ENCODE measurements at places on chromosomes 3 and 15.

DNA sequence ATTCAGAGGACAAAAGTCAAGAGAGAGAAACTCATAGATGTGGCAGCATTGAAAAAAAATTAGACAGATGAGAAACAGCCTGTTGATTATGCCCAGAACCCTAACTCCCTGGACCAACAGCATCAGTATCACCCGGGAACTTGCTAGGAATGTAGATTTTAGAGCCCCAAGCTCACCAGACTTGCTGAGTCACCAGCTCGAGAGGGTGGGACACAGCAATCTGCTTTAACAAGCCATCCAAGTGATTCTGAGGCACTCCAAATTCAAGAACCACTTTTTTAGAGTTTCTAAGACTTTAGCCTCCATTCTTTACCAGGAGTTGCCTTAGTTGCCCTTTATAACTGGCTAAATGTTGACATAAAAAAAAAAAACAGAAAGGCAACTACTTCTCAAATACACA lies 70.9 kb downstream of the CGGBP1 start:
- no peak for ATAC-seq

DNA sequence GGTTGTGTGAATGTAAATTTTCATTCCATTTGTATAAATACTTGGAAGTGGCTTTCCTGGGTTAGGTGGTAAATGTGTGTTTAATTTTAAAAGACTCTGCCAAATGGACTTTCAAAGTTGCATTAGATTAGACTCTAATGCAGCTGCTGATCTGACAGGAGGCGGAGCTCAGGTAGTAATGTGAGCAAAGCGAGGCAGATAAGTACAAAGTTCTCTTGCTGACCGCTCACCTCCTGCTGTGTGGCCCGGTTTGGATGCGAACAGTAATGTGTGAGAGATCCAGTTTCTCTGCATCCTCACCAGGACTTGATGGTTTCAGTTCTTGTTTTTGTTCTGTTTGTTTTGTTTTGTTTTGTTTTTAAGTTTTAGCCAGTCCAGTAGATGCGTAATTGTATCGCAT lies 34.9 kb upstream of the GABRA5 start:
- ATAC-seq: no peak

GRCh38 chr15:60061758-60062157 lies 57.6 kb downstream of the FOXB1 start:
- ATAC-seq: no peak

DNA sequence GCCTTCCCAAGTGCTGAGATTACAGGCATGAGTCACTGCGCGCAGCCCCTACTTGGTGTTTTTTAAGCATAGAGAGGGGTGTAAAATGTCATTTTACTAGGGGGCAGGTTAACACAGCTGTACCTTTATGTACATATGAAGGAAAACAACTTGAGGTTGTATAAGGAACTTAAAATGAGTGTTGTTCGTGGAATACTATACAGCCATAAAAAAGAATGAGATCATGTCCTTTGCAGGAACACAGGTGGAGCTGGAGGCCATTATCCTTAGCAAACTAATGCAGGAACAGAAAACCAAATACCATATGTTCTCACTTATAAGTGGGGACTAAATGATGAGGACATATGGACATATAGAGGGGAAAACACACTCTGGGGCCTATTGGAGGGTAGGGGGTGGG lies 256.2 kb upstream of the C2CD4B start:
- no peak for ATAC-seq

GRCh38 chr3:23747841-23748240 lies 57.9 kb upstream of the UBE2E1 start:
- ATAC-seq: no peak

DNA sequence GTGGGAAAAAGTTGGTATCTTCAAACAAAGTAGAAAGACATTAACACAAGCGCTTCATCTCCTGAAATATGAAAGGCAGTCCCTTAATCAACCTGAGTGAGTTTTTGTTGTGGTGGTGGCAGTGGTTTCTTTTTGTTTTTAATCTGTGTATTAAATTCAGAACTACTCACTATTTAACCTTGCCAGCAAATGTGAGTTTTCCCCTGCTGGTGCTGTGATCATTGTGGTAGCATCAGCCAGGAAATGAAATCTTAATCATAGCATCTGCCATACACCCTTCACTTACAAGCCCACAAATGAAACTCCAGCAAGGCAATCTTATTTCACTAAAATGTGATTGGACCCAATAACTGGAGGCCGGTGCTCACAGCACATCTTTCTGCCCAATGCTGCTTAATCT lies 229.7 kb downstream of the SHOX2 start:
- ATAC-seq: no peak

DNA sequence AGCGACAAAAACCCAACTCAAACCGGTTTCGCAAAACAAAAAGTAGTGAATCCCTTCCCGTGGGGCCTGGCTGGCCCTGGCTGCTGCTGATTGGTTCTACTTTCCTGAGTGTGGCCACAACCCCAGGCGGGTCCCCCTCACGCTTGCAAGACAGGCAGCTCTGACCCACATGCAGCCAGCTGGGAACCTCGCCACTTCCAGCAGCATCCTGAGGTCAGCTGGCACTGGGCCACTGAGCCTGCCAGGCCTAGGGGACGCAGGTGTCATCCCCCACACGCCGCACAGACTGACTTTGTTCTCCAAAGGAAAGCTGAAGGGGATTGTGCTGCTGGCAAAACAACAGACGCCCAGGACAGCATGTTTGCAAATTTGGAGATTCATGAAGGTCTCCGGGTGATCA lies 111.1 kb downstream of the TPRA1 start:
- ATAC-seq: no peak

DNA sequence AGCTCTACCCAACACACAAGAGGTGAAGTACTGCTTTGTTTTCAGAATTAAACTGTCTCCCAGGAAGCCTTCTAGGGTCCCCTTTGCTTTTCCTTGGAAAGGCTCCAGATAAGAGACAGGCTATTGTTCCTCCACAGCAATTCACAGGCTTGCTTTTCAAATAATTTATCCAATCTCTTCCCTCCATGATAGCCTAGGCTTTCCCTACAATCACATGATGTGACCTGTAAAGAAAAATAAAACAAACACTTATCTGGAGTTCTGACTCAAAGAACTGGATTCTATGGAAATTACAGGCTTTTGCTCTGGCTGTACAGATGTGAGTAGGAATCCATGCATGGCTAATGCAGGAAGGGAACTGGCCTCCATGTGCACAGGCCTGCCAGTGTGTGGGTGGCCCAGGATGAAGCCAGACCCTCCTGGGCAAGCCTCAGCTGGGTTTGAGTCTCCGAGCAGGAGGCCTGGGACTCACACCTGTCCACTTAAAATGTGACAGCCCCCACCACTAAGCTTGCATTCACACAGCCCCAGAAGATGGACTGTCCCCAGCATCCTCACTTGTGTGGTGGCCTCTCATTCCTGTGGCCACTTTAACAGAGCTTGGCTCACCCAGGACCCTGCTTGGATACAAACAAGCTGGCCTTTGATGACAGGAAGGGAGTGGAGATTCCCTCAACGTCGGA lies 75.8 kb upstream of the LEKR1 start:
- ATAC-seq: no peak

DNA sequence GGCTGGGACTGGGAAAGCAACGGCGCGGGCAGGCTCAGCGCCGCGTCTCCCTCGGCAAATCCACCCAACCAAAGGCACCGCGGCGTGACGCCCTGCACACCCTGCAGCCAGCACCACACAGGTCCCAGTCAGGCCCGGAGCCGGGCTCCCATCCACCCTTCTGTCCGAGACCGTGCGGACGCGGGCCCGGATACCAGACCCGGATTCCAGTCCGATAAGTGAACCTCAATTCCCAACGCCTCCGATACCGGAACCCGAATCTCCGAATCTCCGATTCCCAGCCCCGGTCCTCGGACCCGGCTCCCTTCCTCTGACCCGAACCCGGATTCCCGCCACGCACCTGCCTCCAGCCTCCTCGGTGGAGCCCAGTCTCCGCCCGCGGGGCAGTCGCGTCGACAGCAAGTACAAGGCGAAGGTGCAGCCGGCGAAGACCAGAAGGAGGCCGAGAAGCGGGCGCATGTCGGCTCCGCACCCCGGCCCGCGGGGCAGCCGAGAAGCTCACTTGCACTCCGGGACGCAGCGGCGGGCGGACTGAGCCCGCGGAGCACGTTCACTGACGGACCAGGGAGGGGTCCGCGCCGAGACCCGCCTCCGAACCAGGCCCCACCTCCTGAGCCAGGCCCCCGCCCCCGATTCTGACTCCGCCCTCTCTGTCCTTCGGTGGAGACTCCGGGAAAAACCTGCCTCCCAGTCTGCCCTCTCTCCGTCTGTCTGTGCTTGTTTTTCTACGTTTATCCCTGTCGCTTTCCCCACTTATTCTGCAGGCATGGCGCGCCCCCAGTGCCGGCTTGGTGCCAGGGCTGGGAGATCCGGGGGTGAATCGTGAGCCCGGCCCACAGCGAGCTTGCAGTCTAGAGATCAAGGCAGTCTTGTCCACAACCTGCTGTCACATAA lies at the start of gene TMEM41A:
TMEM41A (minus strand) TSS at position 533 of the 894 bp plus-strand sequence; CDS start at position 459, 74 bp downstream.
- peak; percentile 98 for ATAC-seq

DNA sequence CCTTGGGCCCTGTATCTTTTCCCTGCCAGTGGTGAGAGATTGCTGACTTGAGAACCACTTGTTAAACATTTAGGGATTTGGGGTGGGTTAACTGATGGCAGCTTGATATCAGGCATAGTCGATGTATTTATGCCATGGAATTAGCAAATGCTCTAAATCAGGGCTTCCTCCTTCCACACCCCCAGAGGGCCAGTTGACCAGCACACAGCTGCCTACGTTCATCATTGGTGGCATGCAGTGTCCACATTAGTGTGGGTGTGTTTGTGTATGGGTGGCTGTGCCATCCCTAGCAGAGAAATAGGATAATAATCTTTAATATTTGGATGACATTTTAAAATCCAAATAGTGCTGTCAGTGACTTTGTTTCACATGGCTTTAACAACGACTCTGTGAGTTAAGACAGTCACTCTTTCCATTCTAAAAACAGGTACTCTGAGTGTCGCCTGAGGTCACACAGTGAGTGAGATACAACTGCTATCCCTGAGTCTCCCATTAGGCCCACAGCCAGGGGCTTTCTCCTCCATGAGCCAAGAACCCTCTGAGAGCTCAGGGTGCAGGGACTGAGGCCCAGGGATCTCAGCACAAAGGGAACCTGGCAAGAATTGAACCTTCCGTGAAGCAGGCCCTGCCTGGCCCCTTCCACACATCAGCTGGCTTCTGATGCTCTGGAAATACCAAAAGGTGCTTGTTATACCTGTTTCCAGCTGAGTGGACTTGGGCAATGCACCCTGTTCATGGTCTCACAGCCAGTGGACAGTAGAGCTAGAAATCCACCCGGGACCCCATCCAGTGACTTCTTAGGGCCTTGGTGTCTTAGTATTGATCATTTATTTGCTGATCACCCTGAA lies 4.3 kb upstream of the LTF start:
- no peak for ATAC-seq

- no peak for ATAC-seq
Measured at GRCh38 chr3:191237047-191237882, 38.2 kb downstream of the OSTN start.

GRCh38 chr3:101902041-101902440 lies 52.7 kb downstream of the NFKBIZ start:
- peak; percentile 91 for ATAC-seq

- ATAC-seq: no peak
Measured at GRCh38 chr3:40189118-40189517, 120.4 kb upstream of the EIF1B start.

DNA sequence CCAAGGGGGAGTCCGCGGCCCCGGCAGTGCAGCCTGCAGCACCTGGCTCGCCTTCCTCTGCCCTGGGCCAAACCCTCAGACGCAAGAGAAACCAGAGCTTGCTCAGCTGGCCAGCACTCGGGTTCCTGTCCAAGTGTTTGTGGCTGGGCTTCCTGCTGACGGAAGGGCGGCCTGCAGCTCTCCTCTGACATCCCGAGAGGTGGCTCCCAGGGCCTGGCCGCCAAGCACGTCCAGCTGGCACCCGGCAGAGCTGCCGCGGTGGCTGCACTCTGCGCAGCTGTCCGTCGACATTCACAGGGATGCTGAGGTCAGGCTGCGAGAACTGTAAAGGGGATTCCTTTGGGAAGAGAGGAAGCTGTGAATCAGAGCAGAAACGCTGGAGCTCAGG lies 85.6 kb downstream of the CPN2 start:
- no peak for ATAC-seq

DNA sequence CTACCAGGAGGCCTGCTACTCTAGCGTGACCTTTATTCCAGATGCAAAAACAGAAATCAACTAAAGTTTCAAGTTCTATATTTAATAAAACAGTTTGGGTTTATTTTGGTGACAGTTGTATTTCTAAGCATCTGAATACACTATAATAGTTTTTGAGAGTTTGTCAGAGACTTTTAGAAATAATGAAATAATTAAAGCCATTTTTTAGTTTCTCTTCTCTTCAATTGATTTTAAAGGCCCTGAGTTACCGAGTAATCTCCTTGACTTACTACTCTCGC lies 523.4 kb downstream of the CADM2 start:
- no peak for ATAC-seq

- ATAC-seq: no peak
Measured at GRCh38 chr3:44982817-44983216, 6.8 kb downstream of the EXOSC7 start.

GRCh38 chr3:52830535-52831258 lies at the start of gene ITIH4:
Gene ITIH4, minus strand, starts transcription at chr3:52830672. Its CDS starts 30 bp downstream, at chr3:52830642.
- no peak for ATAC-seq

GRCh38 chr15:85709250-85709649 lies 85.5 kb downstream of the KLHL25 start:
- ATAC-seq: no peak

DNA sequence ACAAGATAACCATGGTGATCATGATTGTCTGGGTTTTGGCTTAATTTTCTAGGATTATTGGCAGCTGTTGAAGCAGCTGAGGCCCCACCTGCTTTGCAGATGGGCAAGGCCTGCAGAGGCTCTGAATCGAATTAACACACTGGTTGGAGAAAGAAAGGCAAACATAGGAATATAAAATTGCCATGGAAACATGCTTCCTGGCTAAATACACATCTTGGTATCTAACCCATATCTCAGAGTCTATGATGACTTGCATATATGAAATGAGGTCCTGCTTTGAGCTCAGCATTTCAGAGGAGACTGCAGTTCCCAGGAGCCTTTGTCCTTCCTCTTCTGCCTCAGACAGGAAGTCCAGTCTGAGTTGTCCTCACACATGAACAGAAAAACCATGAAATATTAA lies 24.3 kb upstream of the SV2B start:
- no peak for ATAC-seq

DNA sequence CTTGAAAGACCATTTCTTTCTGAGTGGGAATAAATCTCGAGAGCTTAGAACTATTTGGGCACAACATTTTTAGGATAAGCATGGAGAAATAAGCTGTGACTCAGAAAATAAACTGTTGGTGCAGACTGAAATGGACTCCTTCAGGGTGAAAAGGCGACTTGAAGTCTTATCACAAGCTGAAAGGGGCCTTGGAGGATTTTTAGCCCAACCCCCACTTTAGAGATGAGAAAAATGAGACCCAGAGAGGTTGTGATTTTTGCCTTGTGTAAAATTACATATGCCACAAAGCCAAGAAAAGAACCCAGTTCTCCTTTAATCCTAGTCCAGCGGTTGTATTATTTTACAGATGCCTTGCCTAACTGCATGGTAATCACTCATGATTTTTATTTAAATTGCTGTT lies 1.5 kb downstream of the ATP1B3 start:
- ATAC-seq: no peak

Measured in activated T-helper 17 cell treated with anti-CD3 and anti-CD28 coated beads, Interleukin-2, amount 50 U/mL, for 72 hours (primary cell).